IPS DF 6.9 (cell line): ENCODE measurements at places on chromosomes 2 and 18.

GRCh38 chr2:226802573-226802972 lies 3.0 kb upstream of the IRS1 start:
- no peak for DNase-seq

- DNase-seq, result peak; percentile 79
These were observed at the start of gene SIX2 for GRCh38 chr2:45009303-45009927. Gene SIX2, minus strand, starts transcription at chr2:45009452. Its CDS starts 342 bp downstream, at chr2:45009110.

DNA sequence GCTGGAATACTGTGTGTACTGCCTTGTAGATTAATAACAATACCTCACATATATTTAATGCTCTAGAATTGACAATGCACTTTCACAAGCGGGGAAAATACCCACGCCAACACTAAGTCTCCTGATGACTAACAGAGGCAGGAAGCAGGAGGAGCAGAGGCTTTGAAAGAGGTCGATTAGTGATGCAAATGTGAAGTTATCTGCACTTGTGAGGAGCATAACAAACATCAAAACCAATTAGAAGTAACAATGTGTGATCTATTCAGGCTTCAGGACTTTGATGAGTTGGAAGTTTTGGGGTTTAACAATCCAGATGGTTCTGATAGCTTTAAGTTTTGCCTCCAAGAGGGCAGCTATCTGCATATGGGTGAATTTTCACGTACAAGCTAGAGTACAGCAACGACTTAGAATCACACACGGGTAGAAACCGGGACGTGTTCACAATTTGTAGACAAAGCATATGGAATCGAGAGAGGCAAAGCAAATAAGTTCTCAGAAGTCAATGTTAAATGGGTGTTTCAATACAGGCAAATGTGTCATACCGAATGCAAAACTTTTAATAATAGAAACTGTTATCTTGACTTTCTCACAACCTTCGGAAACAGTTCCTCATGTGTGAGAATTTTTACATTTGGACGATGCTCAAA lies 114.5 kb downstream of the METTL8 start:
- peak; percentile 47 for DNase-seq

GRCh38 chr2:554444-554843 lies 122.8 kb downstream of the TMEM18 start:
- DNase-seq, result no peak

DNA sequence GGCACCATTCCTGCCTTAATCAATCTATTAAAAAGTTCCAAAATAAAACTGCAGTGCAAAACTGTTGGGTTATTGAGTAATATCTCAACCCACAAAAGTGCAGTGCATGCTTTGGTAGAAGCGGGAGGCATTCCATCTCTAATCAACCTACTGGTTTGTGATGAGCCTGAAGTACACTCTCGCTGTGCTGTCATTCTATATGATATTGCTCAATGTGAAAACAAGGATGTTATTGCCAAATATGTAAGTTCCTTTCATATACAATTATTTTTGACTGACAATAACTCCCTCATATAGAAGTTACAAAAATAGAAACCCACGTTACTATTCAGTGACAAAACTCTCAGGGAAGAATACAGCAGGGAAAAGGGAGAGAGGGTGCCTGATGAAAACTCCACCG lies 43.0 kb downstream of the OSGEPL1 start:
- DNase-seq, result no peak

- DNase-seq, result no peak
These were observed 56.0 kb downstream of the UBE2E3 start for GRCh38 chr2:181036445-181036844.

- DNase-seq, result no peak
These were observed 961 bp upstream of the SLC40A1 start for GRCh38 chr2:189581354-189582139.

DNA sequence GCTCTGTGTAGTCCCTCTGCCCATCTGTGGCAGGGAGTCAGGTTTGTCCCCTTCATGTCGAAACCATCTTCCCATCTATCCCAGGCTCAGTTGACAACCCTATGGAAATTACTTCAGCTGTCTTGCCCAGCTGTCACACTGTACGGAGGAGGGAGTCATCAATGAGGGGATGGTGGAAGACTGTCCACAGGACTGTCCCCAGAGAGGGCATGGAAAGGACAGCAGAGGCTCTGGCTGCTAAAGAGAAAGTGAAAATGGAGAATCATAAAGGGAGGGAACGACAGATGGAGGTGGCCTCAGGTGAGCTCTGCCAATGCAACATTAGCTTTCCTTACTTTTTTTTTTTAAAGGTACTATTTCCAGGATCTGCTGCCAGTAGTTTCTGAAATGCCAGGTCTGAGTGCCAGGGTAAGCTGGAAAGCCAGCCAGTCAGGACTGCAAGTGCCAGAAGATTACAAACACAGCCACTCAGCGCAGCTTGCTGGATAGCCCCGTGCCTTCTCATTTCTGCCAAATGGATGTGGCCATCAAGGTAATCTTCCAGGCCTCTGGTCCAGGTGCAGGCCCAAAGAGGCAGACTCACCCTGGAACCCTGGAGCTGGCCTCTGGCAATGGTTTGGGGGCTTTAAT lies 192.8 kb downstream of the AGPS start:
- DNase-seq, result no peak

GRCh38 chr2:29607038-29607420 lies 314.4 kb downstream of the ALK start:
- no peak for DNase-seq

DNA sequence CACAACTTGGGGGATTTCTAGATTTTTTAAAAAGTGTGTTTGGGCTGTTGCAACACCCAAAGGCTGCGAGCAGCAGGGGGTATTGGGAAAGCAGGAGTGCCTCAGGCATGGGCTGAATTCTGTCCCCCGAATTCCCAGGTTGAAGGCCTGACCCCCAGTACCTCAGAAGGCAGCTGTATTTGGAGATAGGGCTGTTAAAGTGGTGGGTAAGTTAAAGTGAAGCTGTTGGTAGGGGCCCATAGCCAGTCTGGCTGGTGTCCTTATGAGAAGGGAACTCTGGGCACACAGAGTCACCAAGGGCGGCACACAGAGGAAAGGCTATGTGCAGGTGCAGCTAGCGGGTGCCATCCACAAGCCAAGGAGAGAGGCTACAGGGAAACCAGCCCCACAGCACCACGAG lies 717.4 kb downstream of the GALR1 start:
- no peak for DNase-seq

GRCh38 chr2:215290980-215291599 lies 20.8 kb upstream of the ATIC start:
- DNase-seq, result no peak

- DNase-seq, result no peak
These were observed 77.6 kb upstream of the BCL2L11 start for GRCh38 chr2:111042772-111043771.

DNA sequence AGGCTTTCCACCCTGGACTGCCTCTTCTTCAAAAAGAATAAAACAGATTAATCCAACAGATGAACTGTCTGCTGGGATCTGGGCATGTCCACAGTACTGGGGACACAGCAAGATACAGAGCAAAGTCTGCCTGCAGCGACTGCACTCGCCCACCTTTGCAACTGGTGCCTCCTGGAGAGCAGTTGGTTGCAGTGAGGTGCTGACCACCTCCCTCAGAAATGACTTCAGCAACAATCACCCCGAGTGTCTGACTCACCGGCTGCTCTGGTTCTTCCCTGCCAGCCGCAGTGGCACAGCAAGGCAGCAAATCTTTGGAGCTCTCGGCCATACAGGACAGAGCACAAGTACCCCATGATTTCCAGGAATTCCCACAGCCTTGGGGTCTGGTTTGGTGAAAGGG lies 179.7 kb downstream of the ANAPC1 start:
- no peak for DNase-seq

- no peak for DNase-seq
These were observed 594 bp downstream of the RAD51AP2 start for GRCh38 chr2:17517481-17518211.
